ENCODE measurements at places on chromosomes 7 and 10.

GRCh38 chr10:86965986-86966654 lies 2.2 kb upstream of the ADIRF start:
- DNase-seq, result no peak

DNA sequence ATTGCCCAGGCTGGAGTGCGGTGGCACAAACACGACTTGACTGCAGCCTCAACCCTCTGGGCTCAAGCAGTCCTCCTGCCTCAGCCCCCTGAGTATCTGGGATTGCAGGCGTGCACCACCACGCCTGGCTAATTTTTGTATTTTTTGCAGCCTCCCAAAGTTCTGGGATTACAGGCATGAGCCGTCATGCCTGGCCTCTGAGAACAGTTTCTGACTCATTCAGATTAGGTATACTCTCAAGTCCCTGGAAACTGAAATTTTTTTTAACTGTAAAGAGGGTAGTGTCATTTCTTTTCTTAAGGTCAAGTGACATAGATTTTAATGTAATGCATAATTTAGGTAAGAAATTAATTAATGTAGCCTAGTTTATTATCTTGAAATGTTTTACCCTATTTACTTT lies 104.7 kb downstream of the SEPTIN7 start:
- DNase-seq, result peak; percentile 10

DNA sequence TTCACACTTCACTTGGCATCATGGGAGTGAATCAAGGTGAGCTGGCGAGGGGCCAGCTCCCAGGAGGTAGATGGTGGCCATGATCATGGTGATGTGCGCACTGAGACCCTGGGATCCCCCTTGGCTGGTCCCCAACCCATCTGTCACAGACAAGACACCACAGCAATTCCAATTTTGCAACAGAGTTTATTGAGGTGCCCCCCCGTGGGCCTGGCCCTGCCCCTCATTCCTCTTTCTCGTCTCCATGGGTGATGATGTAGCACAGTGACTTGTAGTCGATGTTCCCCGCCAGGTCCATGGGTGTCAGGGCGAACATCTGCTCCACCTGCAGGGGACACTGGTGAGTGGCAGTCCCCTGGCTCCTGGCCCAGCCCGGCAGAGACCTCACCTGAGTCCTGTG lies 2.4 kb downstream of the MYL7 start:
- DNase-seq, result no peak

DNA sequence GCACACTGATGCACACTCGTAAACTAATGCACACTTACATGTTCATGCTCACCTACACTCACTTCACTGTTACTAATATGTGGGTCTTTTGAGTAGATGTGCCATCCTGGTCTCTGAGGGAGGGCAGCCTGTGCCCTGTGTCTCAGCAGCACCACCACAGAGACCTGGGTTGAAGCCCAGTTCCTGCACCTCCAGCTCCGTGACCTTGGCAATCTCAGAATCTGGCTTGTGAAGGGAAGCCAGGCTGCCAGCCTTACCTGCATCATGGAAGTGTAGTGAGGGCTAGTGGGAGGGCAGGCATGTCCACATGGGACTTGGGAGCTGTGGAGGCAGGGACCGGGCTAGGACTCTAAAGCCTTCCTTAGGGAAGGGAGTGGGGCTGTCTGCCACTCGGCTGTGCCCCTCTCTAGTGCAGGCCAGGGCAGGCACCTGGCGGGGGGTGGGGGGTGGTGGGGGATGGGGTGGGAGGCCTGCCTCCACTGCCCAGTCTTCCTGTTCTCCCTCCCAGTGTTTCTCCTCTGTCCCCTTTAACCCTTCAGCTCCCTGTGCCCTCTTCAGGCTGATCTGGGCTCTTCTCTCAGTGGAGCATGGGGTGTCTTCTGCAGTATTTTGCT lies 8.1 kb downstream of the ADCY1 start:
- no peak for DNase-seq

GRCh38 chr7:139916717-139917395 lies 87.8 kb downstream of the TBXAS1 start:
- no peak for DNase-seq

GRCh38 chr10:29256586-29256985 lies 32.3 kb upstream of the LYZL1 start:
- no peak for DNase-seq

DNA sequence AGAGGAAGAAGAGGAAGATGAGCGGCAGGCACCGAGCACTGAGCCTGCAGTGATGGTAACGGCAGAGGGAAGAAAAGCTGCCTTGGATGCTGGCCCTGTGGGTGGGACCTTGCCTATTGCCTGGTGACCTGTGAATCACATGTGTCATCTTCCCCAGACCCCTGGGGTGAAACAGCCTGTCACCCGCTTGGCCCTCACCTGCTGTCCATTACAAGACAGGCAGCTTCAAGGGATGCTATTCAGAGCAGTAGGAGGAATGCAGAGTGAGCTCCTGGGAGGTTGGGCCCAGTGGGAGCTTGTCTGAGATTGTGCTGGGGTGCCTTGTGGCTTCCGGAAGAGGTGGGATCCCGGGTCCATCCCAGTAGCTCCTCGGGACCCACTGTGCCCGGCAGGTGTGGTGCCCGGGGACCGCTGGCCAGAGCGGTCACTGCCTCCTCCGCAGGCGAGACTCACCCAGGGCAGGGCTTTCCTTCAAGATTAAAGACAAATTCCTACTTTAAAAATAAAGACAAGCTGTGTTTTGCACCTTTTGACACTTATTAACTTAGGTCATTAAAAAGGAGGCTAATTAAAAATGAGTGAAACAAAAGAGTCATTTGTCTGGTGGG lies 440.2 kb upstream of the MKI67 start:
- no peak for DNase-seq

- DNase-seq, result no peak
Measured at GRCh38 chr10:111017098-111017497, 59.7 kb upstream of the ADRA2A start.

DNA sequence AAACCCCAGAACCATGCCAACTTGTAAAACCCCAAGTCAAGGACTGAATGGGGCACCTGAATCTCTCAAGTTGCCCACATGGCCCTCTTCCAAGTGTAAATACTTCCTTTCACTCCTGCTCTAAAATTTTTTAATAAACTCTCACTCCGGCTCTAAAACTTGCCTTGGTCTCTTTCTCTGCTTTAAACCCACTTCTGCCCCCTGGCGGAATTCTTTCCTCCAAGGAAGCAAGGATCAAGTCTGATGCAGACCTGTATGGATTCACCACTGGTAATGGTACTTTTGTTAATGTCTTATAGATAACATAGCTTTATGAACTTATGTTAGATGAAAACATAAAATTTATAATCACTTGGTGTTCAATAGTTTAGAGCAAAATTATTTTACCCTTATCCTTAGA lies 33.8 kb downstream of the SLC16A9 start:
- DNase-seq, result no peak

DNA sequence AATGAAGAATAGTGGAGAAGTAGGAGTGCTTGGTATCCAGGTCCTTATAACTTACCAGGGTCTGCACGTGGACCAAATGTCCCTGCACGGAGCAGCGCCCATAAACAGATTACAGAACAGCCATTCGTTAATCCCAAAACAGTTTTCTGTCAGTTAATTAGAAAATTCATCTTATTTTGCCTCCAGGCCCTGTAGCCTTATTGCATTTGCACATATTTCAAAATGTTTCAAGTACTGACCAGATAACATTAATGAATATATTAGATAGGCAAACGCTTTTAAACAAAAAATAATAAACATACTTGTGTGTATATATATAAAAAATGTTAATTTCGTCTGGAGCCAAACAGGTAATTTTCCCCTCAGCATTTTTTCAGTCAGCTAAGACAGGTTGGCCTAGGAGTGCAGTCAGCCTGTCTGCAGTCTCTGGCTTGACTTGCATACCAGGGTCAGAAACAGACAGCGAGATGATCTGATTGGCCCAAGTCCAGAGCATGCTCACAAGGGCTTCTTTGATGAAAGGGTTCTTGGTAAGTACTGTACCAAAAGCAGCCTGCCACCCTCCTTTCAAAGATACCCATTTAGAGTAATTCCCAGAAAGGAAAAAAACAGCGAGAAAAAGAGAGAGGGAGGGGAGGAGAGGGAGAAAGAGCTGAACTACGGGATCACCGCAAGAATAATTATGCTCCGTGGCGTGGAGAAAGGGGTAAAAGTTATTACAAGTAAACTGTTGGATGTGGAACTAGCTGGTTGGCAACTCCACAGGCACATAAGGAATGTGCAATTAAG lies 194.4 kb upstream of the TCF7L2 start:
- DNase-seq, result no peak

GRCh38 chr10:107813451-107814162 lies 649.1 kb upstream of the SORCS1 start:
- no peak for DNase-seq

GRCh38 chr10:44046605-44047004 lies 338.3 kb downstream of the CXCL12 start:
- DNase-seq, result peak; percentile 34

- DNase-seq, result no peak
Measured at GRCh38 chr10:16811765-16812164, 5.5 kb downstream of the RSU1 start.

GRCh38 chr7:129202058-129202777 lies 13.8 kb downstream of the SMO start:
- DNase-seq, result no peak

- no peak for DNase-seq
Measured at GRCh38 chr10:49176310-49177268, 11.6 kb downstream of the TMEM273 start.

DNA sequence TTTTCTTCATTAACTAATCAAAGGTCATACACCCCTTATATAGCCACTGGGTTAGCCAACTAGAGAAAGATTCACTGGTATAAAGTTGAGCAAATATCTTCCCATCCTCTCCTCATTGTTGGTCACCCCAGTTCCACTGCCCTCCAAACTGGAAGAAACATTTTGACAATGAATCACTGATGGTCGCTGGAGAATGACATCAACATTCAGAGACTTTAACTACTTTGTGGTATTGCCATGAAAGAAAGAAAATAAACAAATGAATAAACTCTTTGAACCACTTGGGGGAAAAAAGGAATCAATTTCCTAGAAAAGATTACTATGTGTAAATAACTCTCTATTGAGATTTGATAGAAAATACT lies 23.4 kb downstream of the HYCC1 start:
- peak; percentile 69 for DNase-seq
